ENCODE measurements at places on chromosomes 2 and 18. TPM values are rescaled to one million over a fixed set of nuclear protein-coding genes. Genes with fewer than 3 reads are reported as not detected.
A peak's percentile ranks its signal among the peaks of the same experiment; 100 is the strongest.

DNA sequence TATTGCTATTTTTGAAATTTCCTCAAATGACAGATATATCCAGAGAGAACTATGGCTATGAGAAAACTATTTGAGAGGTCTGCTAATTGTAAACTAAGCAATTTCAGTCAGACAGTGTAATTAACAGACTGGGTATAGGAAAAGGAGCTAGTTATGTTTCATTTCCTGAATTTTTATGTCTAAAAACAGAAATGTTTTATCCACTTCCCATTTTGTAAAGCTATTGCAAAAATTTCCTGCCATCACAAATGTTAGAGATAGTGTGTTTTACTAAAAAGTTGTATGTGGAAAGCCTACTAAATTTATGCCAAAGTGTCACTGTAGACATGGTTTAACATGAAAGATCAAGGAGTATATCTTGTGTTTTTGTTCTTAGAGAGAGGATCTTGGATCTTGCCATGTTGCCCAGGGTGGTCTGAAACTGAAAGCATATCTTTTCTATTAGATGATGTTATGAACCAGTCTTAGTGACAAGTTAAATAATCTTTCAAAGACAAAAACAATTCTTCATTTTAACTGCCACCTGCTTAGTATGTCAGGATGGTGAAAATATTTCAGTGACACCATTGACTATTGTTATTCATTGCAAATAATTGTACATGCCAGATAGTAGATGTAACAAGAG lies 40.5 kb upstream of the ITPRID2 start:
- no peak overlapping the region for H3K27ac ChIP-seq
- no peaks in the 10 kb centered on the region for H3K27me3 ChIP-seq
- no peak for DNase-seq
- H3K4me3 ChIP-seq: no peak overlapping the region
- H3K4me1 ChIP-seq: no peaks in the 10 kb centered on the region

- H3K27ac ChIP-seq: no peak overlapping the region
- no peaks in the 10 kb centered on the region for H3K27me3 ChIP-seq
- no peak for DNase-seq
- H3K36me3 ChIP-seq: no peaks in the 10 kb centered on the region
- H3K4me3 ChIP-seq: no peak overlapping the region
These were observed 69.5 kb downstream of the IL1R2 start for GRCh38 chr2:102061286-102061699.

TLX2 gene
- not detected for total RNA-seq

GRCh38 chr18:13211534-13211933 lies 7.0 kb upstream of the LDLRAD4 start:
- H3K27ac ChIP-seq: no peak overlapping the region
- peaks cover 18% of the 10 kb centered on the region for H3K27me3 ChIP-seq
- peaks cover 12% of the 10 kb centered on the region for H3K4me1 ChIP-seq
- DNase-seq: no peak
- H3K36me3 ChIP-seq: no peaks in the 10 kb centered on the region

DNA sequence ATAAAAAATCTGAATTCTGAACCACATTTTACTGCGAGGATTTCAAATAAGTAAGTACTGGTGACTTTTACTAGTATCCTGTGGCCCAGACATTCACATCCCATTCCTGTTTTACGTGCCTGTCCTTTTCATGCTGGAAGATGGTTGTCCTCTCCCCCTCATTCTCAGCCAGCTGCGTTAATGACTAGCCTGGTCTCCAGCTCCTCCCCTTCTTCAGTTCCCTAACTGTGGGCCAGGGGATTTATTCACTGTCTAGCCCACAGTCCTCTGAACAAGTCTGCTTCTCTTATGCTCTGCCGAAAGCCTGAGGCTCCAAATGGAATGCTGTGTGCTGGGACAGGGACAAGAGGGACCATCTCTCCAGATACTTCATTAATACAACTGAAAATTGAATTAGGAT lies 373.9 kb downstream of the PTPRM start:
- DNase-seq: no peak
- H3K27me3 ChIP-seq: no peaks in the 10 kb centered on the region
- no peaks in the 10 kb centered on the region for H3K36me3 ChIP-seq
- H3K4me3 ChIP-seq: no peak overlapping the region
- H3K27ac ChIP-seq: no peak overlapping the region
- no peaks in the 10 kb centered on the region for H3K4me1 ChIP-seq

GRCh38 chr2:44579115-44579836 lies 217.5 kb downstream of the CAMKMT start:
- peaks cover 49% of the 10 kb centered on the region for H3K4me1 ChIP-seq
- no peaks in the 10 kb centered on the region for H3K36me3 ChIP-seq
- peak overlapping the region; percentile 47 for H3K4me3 ChIP-seq
- peak overlapping the region; percentile 83 for H3K27ac ChIP-seq

- H3K27me3 ChIP-seq: peaks cover 7% of the 10 kb centered on the region
- no peak overlapping the region for H3K4me3 ChIP-seq
- no peaks in the 10 kb centered on the region for H3K36me3 ChIP-seq
These were observed 114.8 kb downstream of the GAREM1 start for GRCh38 chr18:32355896-32356295.

APCDD1 gene
- total RNA-seq: not detected

GRCh38 chr2:60855989-60856669 lies 25.2 kb upstream of the REL start:
- H3K36me3 ChIP-seq: no peaks in the 10 kb centered on the region
- no peak overlapping the region for H3K27ac ChIP-seq
- no peaks in the 10 kb centered on the region for H3K27me3 ChIP-seq

DNA sequence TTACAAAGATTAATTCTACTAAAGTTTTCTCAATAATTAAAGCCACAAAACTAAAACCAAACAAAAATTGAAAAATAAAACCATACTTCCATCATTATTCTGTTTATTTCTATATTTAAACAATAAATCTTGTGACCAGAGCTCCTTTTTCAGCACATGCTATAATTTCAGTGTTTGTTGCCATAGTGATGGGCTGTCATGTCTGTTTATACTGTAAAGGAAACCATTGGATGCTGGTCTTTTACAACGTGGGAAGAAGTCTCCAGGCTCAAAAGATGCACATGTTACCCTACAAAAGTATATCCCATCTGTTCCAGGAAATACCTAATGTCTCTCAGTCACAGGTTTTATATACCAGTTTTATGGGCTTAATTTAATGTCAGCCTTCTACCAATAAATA lies 100.1 kb upstream of the MC2R start:
- H3K36me3 ChIP-seq: no peaks in the 10 kb centered on the region
- H3K27ac ChIP-seq: no peak overlapping the region
- DNase-seq: no peak
- no peaks in the 10 kb centered on the region for H3K27me3 ChIP-seq
- no peak overlapping the region for H3K4me3 ChIP-seq

IL1B gene
- total RNA-seq: not detected

GRCh38 chr2:17800219-17800618 lies 16.0 kb upstream of the MSGN1 start:
- no peak for DNase-seq
- no peaks in the 10 kb centered on the region for H3K36me3 ChIP-seq
- no peaks in the 10 kb centered on the region for H3K4me1 ChIP-seq
- H3K27ac ChIP-seq: no peak overlapping the region
- H3K27me3 ChIP-seq: peaks cover 17% of the 10 kb centered on the region

DNA sequence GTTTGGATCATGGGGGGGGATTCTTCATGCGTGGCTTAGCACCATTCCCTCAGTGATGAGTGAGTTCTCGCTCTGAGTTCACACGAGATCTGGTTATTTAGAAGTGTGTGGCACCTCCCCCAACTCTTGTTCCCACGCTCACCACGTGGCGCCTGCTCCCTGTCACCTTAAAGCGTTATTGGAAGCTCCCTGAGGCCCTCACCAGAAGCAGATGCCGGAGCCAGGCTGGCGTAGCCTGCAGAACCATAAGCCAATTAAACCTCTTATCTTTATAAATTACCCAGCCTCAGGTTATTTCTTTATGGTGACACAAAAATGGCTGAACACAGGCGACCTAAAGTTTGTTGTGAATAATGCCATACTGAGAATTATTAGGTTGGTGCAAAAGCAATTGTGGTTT lies 10.5 kb upstream of the MTCL1 start:
- peaks cover 4% of the 10 kb centered on the region for H3K27me3 ChIP-seq
- no peak overlapping the region for H3K27ac ChIP-seq

PAX8 gene
- 0.43 TPM for total RNA-seq

DNA sequence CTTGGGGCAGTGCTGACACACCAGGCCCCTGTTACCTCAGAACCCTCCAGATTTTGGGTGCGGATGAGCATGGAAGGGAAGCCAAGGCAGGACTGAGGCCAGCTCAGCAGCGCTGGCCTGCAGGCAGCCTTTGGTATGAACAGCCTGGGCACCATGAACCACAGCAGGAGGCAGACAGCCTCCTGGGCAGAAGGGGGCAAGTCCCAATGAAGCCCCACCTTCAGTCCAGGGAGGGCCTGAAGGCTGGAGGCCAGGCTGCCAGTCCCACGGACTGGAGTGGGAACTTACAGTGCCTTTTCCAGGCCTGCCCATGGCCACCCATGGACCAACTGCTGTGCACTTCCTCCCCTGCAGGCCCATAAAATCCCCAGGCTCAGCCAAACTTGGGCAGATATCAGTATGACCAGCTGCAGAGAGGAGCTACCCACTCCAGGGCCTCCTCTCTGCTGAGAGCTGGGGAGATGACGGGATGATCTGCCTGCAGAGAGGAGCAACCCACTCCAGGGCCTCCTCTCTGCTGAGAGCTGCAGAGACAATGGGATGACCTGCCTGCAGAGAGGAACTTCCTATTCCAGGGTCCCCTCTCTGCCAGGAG lies 74.7 kb downstream of the NEURL3 start:
- peaks cover 10% of the 10 kb centered on the region for H3K27me3 ChIP-seq
- no peaks in the 10 kb centered on the region for H3K36me3 ChIP-seq
- no peak for DNase-seq
- H3K27ac ChIP-seq: no peak overlapping the region
- H3K4me3 ChIP-seq: no peak overlapping the region
- peaks cover 10% of the 10 kb centered on the region for H3K4me1 ChIP-seq

GRCh38 chr18:23063502-23063901 lies 71.8 kb upstream of the CABLES1 start:
- DNase-seq: no peak
- H3K27me3 ChIP-seq: no peaks in the 10 kb centered on the region
- no peak overlapping the region for H3K4me3 ChIP-seq
- H3K4me1 ChIP-seq: peaks cover 6% of the 10 kb centered on the region
- no peaks in the 10 kb centered on the region for H3K36me3 ChIP-seq
- no peak overlapping the region for H3K27ac ChIP-seq

FLACC1 gene
- 0.76 TPM for total RNA-seq

PLCD4 gene
- 0.34 TPM for total RNA-seq

GRCh38 chr2:43329637-43330036 lies 103.2 kb upstream of the ZFP36L2 start:
- H3K4me1 ChIP-seq: no peaks in the 10 kb centered on the region
- no peak overlapping the region for H3K4me3 ChIP-seq

DNA sequence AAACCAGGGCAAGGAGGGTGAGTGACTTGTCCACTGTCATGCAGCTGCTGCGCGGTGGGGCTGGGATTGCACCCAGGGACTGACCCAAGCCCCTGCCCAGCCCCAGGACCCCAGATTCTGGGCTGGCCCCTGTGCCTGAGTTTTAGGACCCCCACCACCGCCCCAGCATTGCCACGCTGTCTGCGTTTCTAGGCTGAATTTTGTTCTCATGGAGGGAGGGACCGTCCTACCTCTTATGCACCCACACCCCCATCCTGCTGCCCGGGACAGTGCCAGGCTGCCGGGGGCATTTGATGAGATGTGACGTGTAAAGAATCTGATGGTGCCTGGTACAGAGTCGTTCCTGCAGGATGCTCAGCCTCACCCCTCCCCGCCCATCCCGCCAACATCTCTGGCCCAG lies 111.0 kb upstream of the ODC1 start:
- H3K36me3 ChIP-seq: peaks cover 9% of the 10 kb centered on the region
- no peak for DNase-seq
- H3K4me1 ChIP-seq: no peaks in the 10 kb centered on the region
- H3K4me3 ChIP-seq: no peak overlapping the region

CFC1 gene
- not detected for total RNA-seq

GRCh38 chr18:70195014-70195614 lies 10.4 kb downstream of the RTTN start:
- no peak for DNase-seq
- peaks cover 48% of the 10 kb centered on the region for H3K36me3 ChIP-seq
- H3K27ac ChIP-seq: peak overlapping the region; percentile 73
- H3K4me3 ChIP-seq: no peak overlapping the region

DNA sequence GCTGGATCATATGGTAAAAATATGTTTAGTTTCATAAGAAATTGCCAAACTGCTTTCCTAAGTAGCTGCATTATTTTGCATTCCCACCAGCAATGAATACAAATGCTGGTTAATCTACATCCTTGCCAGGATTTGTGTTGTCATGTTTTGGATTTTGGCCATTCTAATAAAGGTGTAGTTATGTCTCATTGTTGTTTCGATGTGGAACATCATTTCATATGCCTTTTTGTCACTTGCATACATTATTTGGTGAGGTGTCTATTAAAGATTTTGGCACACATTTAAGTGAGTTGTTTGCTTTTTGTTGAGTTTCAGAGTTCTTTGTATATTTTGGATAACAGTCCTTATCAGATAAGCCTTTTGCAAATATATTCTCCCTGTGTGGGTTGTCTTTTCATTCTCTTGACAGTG lies 299.2 kb upstream of the TFPI start:
- H3K27ac ChIP-seq: no peak overlapping the region
- no peaks in the 10 kb centered on the region for H3K27me3 ChIP-seq
- no peak overlapping the region for H3K4me3 ChIP-seq
- H3K36me3 ChIP-seq: no peaks in the 10 kb centered on the region
- DNase-seq: no peak

DNA sequence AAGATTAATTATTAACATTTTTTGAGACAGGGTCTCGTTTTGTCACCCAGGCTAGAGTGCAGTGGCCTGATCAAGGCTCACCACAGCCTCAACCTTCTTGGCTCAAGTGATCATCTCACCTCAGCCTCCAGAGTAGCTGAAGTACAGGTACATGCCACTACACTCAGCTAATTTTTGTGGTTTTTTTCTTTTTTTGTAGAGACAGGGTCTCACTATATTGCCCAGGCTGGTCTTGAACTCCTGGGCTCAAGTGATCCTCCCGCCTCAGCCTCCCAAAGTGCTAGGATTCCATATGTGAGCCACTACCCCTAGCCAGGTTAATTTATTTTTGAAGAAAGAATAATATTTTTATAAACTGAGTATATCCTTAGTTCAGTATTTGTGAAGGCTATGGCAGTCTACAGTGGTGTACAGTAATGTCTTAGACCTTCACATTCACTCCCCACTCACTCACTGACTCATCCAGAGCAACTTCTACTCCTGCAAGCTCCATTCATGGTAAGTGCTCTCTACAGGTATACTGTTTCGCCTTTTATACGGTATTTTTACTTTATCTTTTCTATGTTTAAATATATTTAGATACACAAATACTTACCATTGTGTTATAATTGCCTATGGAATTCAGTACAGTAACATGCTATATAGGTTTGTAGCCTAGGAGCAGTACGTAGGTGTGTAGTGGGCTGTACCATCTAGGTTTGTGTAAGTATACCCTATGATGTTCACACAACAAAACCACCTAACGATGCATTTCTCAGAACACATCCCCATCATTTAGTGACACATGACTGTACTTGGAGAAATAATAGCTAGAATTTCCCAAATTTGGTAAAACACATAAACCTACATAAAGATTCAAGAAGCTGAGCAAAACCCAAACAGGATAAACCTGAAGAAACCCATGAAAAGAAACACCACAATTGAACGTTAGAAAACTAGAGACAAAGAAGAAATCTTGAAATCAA lies 38.6 kb downstream of the MGAT4A start:
- no peak for DNase-seq
- peaks cover 82% of the 10 kb centered on the region for H3K4me1 ChIP-seq
- H3K27ac ChIP-seq: peak overlapping the region; percentile 95
- no peaks in the 10 kb centered on the region for H3K27me3 ChIP-seq

CFAP65 gene
- not detected for total RNA-seq

All from activated CD8-positive, alpha-beta T cell treated with anti-CD3 and anti-CD28 coated beads for 36 hours (primary cell).